ENCODE measurements at places on chromosomes 3 and 15.

GRCh38 chr3:6860954-6861624, at the start of gene GRM7:
Gene GRM7, plus strand, starts transcription at chr3:6861115.
- DNase-seq = no peak

DNA sequence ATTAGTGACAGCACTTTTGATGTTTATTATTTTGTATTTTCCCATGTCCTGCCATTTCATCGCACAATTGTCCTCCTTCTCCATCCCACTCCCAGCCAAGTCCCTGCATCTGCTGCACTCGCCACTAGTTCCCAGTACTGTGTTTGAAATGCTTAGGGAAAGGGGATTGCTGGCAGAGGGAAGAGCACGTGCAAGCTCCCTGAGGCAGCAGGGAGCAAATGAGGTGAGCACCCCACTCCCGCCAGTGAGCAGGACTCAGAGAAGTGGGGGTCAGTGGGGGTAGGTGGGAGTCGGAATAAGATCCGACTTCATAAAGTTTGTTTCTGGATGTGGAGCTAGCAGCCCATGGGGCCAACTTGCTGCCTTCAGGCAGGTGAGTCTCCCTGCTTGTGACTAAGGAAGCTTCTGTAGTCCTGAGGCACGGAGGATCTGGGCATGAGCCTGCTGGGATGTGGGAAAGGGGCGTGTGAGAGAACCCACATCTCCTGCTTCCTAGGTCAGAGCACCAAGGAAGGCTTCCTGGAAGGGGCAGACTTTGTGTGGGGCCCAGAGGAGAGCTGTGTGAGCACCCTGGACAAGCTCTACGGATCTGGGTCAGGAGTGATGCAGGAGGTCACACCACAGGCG, 99.7 kb upstream of the TLE3 start:
- DNase-seq = no peak

DNA sequence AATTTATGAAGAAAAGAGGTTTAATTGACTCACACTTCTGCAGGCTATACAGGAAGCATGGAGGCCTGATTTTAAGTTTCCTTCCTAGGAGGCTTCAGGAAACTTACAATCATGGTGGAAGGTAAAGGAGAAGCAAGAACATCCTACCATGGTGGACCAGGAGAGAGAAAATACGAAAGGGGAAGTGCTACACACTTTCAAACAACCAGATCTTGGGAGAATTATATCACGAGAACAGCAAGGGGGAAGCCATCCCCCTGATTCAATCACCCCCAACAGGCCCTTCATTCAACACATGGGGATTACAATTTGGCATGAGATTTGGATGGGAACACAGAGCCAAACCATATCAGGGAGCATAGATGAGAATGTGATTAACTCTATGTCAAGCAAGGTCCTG, 121.0 kb downstream of the MTHFS start:
- no peak for DNase-seq

- DNase-seq = no peak
Measured at GRCh38 chr15:91526424-91526823, 327.1 kb upstream of the SLCO3A1 start.

DNA sequence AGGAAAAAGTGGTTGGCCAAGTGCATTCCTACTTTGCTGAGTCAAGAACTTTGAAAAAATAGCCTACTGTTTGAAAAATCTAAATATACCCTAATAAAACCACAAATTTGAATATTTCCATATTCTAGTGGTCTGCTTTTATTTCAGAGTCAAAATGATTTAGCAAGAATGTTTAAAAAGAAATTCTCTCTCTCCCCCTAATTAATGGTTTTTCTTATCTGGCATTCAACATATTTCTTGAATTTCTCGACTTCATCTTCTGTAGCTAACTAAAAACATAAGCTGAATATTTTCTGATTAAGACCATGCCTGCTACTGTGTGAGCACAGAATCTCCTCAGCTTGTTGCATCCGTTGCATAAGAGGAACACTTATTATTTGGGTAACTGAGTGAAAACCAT, 563.5 kb upstream of the TBL1XR1 start:
- no peak for DNase-seq

DNA sequence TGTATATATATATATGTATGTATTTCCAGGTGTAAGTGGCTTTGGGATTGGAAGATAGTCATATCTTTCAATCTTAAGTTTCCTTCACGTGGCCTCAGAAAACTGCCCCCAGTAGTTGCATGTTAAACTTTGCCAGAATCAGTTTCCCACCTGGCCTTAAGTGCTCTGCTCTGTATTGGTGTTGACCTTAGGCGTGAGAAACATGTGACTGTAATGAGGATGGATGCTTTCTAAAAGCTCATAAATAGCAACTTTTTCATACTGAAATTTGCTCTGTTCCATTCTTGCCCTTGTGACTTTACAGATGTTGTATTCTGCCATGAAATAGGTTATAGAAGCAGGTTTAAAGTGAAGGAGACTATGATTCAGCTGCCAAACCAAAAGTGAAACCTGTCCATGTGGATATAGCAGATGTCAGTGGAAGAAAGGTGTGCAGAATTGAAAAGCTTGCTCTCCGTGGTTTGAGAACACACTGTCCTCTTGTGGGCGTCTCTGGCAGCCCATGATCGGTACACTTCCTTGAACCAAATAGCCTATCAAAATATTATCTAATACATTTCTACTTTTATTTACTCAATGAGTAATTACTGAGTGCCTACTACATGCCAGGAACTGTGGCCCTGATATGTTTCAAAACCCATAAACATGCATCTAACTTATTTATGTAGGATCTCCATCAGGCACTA, 15.8 kb downstream of the SCG5 start:
- DNase-seq = no peak

DNA sequence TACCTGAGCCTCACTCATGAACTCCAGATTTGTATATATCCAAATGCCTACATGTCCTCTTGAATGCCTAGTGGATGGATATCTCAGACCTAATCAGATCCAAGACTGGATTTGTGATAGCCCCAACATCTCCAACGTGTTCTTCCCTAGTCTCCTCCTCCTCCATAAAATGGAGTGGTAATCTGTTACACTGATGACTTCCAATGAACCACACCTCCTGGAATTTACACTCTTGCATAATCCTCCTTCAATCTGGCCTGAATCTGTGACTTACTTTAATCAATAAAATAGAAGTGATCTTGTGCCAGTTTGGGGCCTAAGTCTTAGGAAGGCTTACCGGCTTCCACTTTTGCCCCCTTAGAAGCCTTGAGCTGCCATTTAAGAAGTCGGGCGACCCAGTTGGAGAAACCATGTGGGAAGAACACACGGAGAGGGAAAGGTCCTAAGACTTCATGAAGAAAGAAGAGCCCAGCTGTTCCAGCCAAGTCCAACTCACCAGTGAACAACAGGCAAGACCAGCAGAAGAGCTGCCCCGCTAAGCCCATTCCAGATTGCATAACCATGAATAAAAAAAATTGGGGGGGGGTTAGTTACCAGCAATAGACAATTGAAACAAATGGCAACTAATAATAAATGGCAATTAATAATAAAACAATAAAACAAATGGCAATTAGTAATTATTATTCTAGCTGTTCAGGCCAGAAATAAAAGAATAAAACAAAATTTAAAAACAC, 164.3 kb downstream of the STT3B start:
- no peak for DNase-seq

GRCh38 chr3:141412087-141412935, 44.0 kb downstream of the ZBTB38 start:
- DNase-seq = no peak

DNA sequence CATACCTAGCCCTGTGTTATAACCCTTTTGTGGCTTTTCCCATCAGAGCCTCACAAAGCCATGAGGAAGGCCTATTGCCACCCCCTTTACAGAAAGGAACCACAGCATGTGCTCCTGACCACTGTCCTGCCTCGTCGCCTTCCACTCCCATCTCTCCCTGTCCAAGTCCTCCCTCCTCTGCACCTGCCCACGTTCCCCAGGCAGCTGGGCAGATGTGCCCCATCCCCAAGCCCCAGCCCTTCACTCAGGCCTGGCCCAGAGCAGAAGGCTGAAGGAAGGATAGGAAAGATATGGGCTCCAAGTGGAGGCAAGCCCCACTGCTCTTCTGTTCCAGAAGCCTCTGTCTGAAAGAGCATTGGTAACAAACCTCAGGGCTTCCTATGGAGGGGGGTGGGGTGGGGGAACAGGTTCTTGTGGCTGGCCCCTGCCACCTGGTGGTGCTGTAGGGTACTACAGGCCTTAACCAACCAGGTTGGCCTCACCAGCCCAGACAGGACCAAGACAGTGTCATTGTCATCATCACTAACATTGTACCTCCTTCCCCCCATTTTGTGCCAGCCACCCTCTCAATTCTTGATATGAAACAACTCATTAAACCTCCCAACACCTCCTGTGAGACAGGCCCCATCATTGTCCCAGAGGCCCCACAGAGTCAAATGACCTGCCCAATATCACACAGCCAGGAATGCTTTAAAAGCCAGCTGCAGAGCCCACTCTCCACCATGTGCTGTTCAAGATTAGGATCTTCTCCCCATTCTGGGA, 10.0 kb downstream of the POC1A start:
- peak; percentile 26 for DNase-seq

- no peak for DNase-seq
Measured at GRCh38 chr3:28232659-28233058, 8.8 kb upstream of the CMC1 start.

GRCh38 chr3:121924734-121925133, 30.5 kb downstream of the SLC15A2 start:
- no peak for DNase-seq

- no peak for DNase-seq
Measured at GRCh38 chr3:176848431-176849214, 348.7 kb downstream of the TBL1XR1 start.

DNA sequence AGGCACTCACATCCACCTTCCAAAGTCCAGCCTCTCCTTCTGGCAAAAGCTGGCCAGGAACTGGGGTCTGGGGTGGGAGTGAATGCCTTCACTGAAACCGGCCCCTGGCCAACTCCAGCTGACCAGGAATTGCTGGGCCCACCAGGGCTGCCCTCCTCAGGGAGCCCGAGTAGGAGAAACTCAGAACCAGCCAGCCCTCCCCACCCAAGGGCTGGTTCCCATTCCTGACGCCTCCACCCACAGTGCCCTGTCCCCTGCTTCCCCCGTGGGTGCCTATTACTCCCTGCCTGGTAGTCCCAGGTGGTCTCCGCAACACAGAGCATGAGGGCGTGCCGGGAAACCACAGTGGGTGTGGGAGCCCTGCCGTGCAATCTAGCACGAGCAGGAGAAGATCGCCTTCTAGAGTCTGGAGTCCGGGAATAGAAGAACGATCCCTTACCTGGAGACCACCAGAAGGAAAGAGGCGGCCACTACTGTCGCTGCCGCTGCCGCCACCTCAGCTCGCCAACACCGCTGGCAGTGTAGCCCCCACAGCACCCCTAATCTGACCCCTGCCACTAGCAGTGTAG, 178.8 kb downstream of the POTEB3 start:
- DNase-seq = no peak

DNA sequence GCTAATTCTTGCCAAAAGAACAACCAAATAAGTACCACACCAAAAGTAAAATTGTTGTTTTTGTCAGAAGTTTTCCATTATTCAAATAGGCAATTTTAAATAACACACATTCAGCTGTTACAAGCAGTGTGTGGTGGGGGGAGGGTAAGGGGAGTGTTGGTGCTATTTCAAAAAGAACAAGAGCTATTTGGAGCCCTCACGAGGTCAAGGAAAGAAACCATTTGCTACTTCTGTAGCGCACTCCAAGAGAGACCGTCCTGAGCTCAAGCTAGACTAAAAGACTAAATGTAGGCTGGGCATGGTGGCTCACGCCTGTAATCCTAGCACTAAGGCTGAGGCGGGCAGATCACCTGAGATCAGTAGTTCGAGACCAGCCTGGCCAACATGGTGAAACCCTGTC, 21.2 kb upstream of the IGF2BP2 start:
- no peak for DNase-seq

GRCh38 chr3:50481992-50482391, 21.4 kb downstream of the CACNA2D2 start:
- DNase-seq = no peak

GRCh38 chr3:53346514-53346913, 829 bp downstream of the DCP1A start:
- DNase-seq = no peak

DNA sequence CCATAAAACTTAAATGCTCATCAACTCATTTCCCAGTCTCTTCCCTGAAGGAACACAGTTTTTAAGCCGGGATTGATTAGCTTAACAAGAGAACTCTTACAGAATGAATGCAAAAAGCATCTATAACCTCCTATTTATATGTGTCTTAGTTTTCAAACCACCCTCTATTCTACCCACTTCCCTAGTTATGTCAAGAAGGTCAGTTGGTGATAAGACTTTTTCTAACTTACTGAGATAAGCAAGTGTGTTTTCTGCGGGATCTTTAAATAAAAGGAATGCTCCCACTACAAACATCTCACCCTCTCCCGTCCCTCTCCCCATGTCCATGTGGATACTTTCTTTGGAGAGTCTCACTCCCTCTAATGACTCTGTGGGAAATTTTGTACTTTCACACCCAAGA, 218.5 kb downstream of the SV2B start:
- DNase-seq = no peak

DNA sequence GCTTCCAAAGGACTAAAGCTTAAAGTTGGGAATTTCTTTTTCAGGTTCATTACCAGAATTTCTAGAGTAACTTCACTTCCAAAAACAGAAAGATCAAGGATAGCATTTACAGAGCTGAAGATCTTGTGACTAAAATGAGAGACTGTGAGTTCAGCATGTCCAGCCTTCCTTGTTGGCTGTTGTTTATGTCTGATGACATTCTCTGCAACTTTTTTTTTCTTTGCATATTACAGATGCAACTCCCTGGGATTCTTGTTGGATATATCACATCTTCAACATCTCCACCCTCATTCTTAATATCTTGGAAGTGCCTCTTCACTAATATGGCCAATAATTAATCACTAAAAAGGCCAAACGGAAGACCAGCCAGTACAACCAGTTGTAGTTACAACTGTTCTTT, 86.2 kb upstream of the FRMD4B start:
- no peak for DNase-seq

GRCh38 chr3:69329892-69330291, 56.0 kb downstream of the FRMD4B start:
- DNase-seq = no peak

DNA sequence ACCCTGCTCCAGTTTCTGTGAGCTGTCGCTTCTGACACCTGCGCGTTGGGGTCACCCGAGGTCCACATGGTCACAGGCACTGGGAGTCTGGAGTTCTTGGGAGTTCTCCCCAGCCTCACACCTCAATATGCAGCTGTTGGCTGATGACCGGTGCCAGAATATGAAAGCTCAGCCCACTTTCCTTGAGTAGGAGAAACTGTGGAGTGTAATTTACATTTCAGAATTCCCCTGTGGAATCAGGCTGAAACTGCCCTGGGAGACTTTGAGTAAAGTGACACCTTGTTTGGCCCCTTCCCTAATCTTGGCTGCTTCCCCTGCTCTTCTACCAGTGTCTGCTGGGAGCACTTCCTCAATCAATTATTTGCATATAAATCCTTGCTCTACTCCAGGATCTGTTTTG, 255.9 kb downstream of the NFKBIZ start:
- no peak for DNase-seq

Measured in cerebellar nuclear complex (tissue), 1 donor.